SIG-M5 (cell line): ENCODE measurements at places on chromosomes 5 and 9.

GRCh38 chr9:123871781-123872180 lies 58.1 kb downstream of the DENND1A start:
- no peak for DNase-seq

GRCh38 chr5:90909940-90910339 lies 351.3 kb downstream of the ADGRV1 start:
- DNase-seq = no peak

- DNase-seq = no peak
These were observed 19.8 kb downstream of the CKMT2 start for GRCh38 chr5:81252904-81253303.

- no peak for DNase-seq
These were observed 147.2 kb upstream of the MOCS2 start for GRCh38 chr5:53256746-53257145.

DNA sequence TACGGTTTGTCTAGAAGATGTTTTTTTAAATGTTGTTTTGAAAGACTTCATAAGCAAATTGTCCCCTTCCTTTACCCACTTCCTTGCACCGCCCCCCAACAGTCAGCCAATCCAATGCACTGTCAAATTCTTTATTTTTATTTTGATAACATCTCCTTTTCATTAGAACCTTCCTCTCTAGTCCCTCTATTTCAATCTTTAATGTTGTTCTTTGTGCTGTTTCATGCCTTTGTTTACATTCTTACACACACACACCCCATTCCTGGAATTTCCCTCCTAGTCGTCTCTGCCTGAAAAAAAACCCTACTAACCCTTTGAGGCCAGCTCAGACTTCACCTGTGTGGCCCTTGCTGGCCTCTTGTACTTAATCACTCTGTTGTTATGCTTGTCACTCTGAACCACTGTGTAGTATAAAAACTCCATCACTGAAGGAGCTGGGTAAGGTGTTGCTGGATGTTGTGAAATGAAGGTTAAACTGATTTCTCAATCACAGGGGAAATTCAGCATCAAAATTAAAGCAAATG lies 133.4 kb downstream of the UGCG start:
- no peak for DNase-seq

DNA sequence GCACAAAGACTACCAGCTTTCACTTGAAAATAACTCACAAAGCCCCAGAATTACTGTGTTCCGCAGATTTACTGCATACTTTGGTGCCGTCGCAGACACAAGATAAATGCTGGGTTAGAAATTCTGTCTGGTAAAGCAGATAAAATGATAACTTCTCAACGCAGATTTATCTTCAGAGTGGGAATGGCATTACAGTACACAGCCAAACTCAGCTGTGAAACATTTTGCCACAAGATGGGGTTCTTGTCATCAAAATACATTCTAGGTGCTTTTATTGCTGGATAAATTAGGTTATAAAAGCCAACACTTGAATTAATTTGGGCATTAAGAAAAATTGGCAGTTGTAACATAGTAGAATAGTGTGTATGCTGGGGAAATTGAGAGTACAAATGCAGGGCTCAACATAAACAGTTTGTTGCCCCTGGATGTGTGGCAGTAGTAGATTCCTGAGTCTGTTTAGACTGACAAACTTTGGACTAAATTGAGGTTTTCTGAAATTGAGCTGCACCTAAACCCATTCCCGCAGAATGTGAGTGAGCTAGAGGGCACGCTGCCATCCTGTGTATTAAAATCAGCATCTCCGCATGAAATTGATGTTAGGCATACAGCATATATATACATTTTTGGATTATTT lies 61.1 kb downstream of the LMNB1 start:
- DNase-seq = no peak

- DNase-seq = no peak
These were observed 89.6 kb downstream of the PRDM6 start for GRCh38 chr5:123178683-123179082.

- no peak for DNase-seq
These were observed 11.2 kb downstream of the CRHBP start for GRCh38 chr5:76964060-76964459.

- no peak for DNase-seq
These were observed 10.3 kb downstream of the ZNF782 start for GRCh38 chr9:96844040-96844439.

- no peak for DNase-seq
These were observed 30.0 kb downstream of the TRIM32 start for GRCh38 chr9:116717150-116717549.

DNA sequence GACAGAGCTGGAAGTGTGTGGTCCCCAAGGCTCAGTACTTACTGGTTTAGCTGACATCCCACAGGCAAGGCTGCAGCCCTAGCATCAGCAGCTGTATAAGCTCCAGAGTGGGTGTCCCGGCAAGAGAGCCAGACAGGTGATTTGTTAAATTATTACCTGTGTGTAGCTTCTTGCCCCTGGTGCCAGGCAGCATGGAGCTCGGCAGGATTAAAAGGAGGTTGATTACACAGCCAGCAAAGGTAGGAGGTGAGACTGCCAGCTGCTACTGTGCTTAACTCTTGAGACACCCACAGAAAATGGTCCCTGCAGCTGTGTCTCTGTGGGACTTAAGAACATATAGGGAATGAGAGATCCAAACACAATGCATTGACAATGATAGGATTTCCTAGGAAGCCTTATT lies 54.2 kb downstream of the ARHGAP26 start:
- no peak for DNase-seq

DNA sequence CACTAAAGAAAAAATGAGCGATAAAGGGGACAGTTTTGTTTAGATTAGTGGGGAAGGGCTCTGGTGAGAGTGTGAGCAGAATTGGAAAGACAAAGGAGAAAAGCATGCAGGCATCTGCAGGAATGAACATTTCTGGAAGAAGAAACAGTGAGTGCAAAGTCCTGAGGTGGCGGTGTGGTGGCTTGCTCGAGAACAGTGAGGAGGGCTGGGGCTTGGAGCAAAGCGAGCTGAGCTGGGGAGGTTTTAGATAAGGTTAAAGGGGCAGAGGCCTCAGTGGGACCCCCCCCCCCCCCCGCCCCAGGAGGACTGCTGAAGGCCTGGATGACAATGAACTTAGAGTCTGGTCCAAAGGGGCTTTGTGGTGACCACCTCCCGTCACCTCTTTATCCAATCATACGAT lies 202.7 kb upstream of the MVB12B start:
- DNase-seq = no peak

DNA sequence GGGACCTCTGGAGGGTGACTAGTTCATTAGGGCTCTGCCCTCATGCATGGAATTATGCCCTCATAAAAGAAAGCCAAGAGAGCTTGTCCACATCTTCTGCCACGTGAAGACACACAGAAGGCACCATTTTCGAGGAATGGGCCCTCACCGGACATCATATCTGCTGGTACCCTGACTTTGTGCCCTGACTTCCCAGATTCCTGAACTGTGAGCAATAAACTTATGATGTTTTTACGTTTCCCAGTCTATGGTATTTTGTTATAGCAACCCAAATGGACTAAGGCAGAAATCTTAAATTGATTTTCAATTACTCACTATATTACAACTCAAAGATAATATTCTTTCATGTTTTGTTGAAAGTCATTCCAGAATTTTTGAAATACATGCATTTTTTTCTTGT lies 163.8 kb upstream of the PAPPA start:
- DNase-seq = no peak

DNA sequence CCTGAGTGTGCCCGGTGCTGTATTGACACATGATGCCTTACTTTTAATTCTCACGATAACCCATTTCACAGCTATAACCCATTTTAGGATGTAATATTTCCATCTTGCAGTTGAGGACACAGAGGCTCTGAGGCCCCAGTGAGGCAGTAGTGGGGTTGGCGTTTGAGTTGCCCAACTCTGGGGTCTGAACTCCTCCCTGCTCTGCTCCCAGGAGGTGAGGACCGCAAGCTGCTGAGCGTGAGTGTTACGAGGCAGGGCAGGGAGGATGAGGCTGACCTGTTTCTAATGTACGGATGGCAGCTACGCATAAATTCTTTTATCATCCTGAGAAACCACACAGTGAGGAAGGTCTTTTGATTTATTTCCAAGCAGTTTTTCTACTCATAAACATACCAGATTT lies 11.4 kb downstream of the LRRC8A start:
- DNase-seq = no peak

DNA sequence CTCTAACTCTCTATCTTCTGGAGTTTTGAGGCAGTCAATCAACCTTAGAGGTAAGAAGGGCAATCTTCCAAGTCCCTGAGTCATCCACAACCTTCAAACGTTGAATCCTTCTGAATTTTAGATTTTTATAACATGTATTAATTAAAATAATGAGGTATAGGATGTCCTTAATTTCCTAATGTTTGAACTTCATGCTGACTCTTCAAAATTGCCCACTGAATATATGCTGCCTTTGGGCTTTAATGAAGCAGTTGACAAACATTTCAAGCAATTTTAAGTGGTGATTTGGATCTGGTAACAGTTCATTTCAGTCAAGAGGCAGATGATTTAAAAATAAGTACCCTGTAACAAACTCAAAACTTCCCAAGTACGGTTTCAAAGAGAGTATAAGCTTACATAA lies 26.0 kb downstream of the ERP44 start:
- DNase-seq = no peak

DNA sequence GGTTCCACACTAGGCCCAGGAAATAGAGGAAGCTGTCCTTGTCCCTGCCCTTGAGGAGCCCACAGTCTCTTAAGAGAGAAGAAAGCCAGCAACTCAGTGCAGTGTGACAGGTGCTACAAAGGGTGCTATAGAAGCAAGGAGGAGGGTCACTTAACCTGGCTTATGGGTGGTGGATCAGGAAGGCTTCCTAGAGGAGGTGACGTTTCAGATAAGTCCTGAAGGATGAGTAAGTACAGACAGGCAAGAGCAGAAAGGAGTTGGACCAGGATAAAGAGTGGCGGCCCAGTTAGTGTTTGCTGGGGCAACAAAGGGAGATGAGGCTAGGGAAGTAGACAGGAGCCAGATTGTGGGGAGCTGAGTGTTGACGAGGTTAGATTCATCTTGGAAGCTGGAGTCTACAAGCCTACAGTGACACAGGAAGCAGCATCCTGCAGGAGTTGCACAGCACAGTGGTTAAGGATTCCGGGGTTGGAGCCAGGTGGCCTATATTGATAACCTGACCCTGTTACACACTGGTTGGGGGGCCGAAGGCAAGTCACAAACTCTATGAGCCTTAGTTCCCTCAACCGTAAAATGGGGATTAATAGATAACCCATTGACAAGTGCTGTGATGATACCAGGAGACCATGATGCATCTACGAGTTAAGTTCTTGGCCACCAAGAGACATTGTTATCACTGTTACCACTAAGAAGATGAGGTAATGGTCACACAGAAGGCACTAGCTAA lies 5.4 kb upstream of the LHX6 start:
- DNase-seq = no peak
